ENCODE measurements at places on chromosomes 16 and 17.

DNA sequence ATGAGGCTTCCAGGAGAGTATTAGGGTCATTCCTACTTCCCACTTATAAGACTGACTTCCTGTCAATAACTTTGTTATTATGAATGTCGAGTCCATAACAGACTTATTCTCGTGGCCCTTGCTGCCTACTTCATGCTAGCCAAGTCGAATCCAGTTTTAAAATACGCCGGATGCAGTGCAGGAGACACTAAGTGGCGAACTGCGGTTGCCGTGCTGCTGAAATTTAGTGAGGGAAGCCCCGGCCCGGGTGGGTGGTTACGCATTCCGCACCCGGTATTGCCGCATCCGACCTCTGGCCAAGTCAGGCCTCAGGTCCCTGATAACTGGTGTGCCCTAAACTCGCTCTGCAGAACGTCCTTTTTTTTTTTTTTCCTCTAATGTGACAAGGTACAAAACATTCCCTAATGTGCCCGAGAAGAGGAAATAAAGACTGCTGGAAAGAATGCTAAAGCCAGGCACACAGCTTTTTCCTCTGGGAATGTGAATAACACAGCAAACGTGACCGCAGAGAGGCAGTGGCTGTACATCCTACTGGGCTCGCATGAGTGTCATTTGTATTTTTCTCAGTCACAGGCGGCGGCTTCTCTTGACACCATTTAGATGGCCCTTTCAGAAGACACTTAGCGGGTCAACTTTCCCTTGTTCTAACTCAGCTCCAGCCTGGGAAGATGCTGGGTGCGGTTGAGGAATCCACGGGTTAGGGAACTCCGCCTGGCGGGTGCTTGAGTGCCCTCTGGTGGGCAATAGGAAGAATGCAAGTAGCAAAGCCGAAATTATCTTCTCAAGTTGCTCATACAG lies 7.1 kb upstream of the AKTIP start:
- peak; percentile 63 for DNase-seq

DNA sequence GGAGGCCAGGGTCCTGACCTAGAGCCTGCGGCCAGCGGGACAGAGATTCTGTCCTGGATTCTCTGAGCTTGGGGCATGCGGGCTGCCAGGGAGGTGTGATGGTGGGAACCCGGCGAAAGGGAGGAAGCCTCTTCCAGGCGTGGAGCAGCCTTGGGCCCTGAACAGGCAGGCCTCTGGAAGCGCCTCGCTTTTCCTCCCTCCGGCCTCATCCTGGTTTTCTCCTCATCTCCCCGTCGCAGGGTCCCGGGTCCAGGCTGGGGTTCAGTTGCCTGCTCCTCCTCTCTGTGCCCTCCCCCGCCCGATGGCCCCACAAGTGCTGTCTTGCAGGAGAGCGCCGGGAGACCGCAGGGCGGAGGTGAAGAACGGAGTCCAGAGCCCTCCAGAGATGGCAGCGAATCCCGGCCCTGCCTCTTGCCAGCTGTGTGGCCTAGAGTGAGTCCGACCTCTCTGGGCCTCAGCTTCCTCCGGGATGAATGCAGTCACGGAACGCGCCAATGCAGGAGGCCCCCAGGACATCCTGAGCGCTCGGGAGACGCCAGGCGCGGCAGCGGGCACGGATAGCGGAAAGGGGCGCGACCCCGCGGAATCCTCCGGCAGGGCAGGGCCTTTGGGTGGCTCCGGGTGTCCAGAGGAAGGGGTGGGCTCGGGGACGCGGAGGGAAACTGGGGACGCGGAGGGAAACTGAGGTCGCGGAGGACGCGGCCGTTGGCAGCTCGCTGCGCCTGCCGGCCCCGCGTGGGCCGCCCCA lies 553 bp upstream of the RAB11FIP4 start:
- no peak for DNase-seq

GRCh38 chr16:67613808-67614207 lies 31.1 kb upstream of the CARMIL2 start:
- no peak for DNase-seq

- no peak for DNase-seq
These were observed 66.5 kb downstream of the ATP2C2 start for GRCh38 chr16:84434800-84435199.

Measured in substantia nigra (tissue), 51 donors.